ENCODE measurements at places on chromosomes 5 and 9.
A peak's percentile ranks its signal among the peaks of the same experiment; 100 is the strongest.

DNA sequence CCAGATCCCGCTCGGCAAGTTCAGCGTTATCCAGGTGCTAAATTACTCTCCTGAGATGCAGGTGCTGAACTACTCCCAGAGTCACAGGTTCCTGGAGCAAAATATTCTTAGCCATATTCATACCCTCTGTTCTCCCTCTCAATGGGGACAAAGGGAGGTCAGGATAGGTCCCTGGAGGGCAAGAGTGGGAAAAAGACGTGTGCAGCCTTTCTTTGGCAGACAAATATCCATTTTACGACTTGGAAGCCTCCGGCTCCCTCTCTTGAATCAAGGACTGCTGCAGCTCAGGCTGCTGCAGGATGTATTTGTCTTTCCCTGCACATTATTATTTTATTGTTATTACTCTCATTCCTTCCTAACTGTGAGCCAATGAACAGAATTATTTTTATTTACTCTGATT, 590.2 kb downstream of the NR2F1-AS1 start:
- H3K4me1 ChIP-seq: no peaks in the 10 kb centered on the region
- DNase-seq: no peak
- no peaks in the 10 kb centered on the region for H3K36me3 ChIP-seq

DNA sequence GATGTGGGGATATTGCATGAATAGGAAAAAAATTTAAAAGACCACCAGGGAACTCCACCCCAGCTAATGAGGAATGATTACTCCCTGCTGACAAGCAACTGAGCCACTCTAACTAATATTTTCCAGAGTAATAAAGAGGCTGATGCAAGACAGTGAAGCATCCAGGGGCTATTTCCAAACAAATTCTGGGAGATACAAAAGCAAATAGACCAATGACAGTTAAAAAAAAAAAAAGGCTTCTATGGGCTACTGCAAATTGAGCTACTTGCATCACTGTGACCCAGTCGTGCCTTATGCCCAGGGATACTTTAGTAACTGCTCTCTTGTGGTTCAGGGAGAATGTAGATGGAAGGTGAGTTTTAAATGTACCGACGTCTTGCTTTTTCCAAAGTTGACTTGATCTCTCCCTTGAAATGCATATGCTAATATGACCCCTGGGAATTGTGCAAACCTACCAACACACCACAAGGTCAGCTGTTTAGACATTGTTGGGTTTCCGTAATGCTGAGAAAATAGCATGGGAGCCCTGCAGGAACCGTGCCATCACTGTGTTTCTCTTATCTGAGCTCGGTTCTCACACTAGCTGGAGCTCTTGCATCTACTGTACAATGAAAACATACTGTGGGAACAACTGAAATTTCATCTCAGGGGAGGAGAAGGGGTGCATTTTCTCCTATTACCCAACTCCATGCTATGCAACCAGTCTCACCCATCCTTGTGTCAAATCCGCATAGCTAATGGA, 250.6 kb upstream of the MAP3K1 start:
- H3K36me3 ChIP-seq: no peaks in the 10 kb centered on the region
- peaks cover 4% of the 10 kb centered on the region for H3K4me1 ChIP-seq
- DNase-seq: no peak
- no peaks in the 10 kb centered on the region for H3K27me3 ChIP-seq
- H3K27ac ChIP-seq: no peak overlapping the region

- no peak for DNase-seq
- no peaks in the 10 kb centered on the region for H3K36me3 ChIP-seq
- no peak overlapping the region for H3K27ac ChIP-seq
- H3K4me3 ChIP-seq: no peak overlapping the region
- no peaks in the 10 kb centered on the region for H3K4me1 ChIP-seq
Measured at GRCh38 chr9:94745806-94746540, 19.5 kb downstream of the AOPEP start.

- no peaks in the 10 kb centered on the region for H3K4me1 ChIP-seq
- no peaks in the 10 kb centered on the region for H3K36me3 ChIP-seq
- H3K27ac ChIP-seq: no peak overlapping the region
Measured at GRCh38 chr9:16915126-16915831, 44.8 kb upstream of the BNC2 start.

- H3K27ac ChIP-seq: no peak overlapping the region
- no peak for DNase-seq
- no peaks in the 10 kb centered on the region for H3K36me3 ChIP-seq
Measured at GRCh38 chr9:4306066-4306776, 6.4 kb upstream of the GLIS3 start.

GRCh38 chr5:55702598-55703345, 9.4 kb downstream of the SLC38A9 start:
- H3K27me3 ChIP-seq: no peaks in the 10 kb centered on the region
- H3K36me3 ChIP-seq: peaks cover 3% of the 10 kb centered on the region
- DNase-seq: no peak
- H3K27ac ChIP-seq: no peak overlapping the region

- H3K36me3 ChIP-seq: no peaks in the 10 kb centered on the region
- H3K4me3 ChIP-seq: no peak overlapping the region
- no peak overlapping the region for H3K27ac ChIP-seq
- no peaks in the 10 kb centered on the region for H3K4me1 ChIP-seq
- no peak for DNase-seq
Measured at GRCh38 chr5:101024299-101024698, 121.2 kb upstream of the ST8SIA4 start.

GRCh38 chr5:82168294-82168693, 109.9 kb downstream of the RPS23 start:
- no peak overlapping the region for H3K4me3 ChIP-seq
- no peaks in the 10 kb centered on the region for H3K27me3 ChIP-seq
- DNase-seq: no peak
- no peaks in the 10 kb centered on the region for H3K36me3 ChIP-seq
- no peaks in the 10 kb centered on the region for H3K4me1 ChIP-seq
- H3K27ac ChIP-seq: no peak overlapping the region

- peaks cover 35% of the 10 kb centered on the region for H3K4me1 ChIP-seq
- DNase-seq: peak; percentile 68
- no peaks in the 10 kb centered on the region for H3K27me3 ChIP-seq
Measured at GRCh38 chr9:36191290-36191645, 547 bp downstream of the CLTA start.

DNA sequence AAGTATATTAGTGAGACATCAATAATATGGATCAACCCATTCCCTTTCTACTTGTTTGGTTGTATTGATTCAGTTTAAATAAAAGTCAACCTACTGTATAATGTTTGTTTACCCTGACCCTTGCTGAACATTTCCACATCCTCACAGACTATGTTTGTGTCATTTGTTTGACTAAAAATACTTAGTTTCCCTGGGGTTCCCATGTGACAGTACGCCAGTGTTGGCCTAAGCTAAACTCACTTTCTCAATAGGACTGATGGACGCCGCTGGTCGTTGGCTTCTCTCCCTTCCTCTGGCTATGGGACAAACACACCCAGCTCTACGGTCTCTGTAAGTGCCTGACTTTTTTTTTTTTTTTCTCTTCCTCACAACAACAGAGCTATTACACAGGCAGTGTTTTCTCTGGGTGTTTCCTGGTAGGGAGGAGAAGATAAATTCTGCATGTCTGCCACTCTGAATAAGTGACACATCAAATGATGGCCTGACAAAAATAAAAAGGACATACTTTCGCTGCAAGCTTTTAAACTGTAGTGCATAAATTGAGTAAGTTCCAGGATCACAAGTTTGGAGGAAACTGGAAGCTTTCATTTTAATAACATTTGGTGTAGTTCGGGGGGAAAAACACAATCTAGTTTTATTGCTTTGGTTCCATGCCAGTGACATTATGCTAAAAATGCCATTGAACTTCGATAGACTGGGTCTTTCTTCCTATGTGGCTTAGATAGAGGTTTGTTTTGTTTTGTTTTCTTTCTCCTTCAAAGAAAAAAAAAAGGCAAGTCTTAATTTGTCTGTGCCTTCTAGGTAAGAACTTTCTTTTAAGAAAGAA, 101.0 kb downstream of the CD180 start:
- H3K4me3 ChIP-seq: no peak overlapping the region
- no peaks in the 10 kb centered on the region for H3K4me1 ChIP-seq
- no peak overlapping the region for H3K27ac ChIP-seq

Data from natural killer cell (primary cell).